Fibroblast of skin of right quadriceps (primary cell): ENCODE measurements at places on chromosomes 3 and 15.

- DNase-seq, result no peak
Measured at GRCh38 chr3:61008153-61008997, 242.9 kb downstream of the FHIT start.

DNA sequence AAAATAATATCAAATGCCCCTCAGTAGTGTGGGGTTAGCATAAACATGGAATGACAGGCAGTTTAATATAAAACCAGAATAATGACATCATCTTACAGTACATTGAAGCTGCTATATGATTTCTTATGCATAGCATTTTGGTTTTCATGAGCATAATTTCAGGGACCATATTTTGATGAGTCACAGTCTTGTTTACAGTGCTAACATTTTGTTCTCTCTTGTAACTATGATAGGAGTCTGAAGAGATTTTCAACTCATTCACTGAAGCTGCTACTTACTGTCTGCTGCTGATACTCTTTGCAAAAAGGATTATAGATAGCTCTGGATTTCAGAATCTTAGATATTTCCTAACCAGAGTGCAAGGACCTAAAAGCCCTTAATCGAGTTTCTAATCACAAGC lies 92.6 kb upstream of the CCDC54 start:
- DNase-seq, result peak; percentile 8

GRCh38 chr3:4021162-4021561 lies 221.9 kb downstream of the LRRN1 start:
- DNase-seq, result no peak

GRCh38 chr15:91385311-91385710 lies 285.3 kb downstream of the SV2B start:
- DNase-seq, result peak; percentile 26

- peak; percentile 74 for DNase-seq
Measured at GRCh38 chr3:179323197-179324110, 623 bp downstream of the ZNF639 start.

DNA sequence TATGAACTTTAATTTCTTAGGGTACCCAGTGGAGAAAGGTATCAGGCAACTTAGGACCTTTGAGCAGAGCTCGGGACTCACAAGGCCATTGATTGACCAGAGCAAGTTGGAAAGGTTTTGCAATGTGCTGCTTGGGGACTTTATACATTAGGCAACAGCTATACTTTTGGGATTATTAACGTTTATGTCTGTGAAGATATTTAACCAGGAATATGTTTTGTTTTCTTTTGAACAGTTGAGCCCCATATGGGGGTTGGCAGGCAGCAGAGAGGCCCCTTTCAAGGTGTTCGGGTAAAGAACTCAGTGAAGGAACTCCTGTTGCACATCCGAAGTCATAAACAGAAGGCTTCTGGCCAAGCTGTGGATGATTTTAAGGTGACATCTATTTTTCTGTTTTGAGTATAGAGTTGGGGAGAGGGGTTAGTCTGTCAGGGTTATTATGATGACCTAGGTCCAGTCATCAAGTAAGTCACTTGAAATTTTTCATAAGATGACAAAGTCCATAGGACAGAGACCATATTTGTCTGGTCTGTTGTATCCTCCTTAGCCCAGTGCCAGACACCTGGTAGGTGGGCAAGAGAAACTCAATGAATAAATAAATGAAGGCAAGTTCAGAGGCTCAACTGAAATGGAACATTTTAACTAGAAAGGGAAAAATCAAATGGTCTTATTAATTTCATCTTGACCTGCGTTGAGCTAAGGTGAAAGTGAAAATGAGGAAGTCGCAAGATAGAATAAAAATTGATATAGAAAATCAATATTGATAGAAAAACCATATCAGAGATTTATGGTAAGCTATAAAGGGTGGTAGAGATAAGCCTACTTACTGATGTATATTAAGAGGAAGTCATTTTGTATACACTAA lies 2.8 kb downstream of the NFKBIZ start:
- no peak for DNase-seq

- DNase-seq, result peak; percentile 51
Measured at GRCh38 chr3:177320765-177321247, 123.5 kb upstream of the TBL1XR1 start.

DNA sequence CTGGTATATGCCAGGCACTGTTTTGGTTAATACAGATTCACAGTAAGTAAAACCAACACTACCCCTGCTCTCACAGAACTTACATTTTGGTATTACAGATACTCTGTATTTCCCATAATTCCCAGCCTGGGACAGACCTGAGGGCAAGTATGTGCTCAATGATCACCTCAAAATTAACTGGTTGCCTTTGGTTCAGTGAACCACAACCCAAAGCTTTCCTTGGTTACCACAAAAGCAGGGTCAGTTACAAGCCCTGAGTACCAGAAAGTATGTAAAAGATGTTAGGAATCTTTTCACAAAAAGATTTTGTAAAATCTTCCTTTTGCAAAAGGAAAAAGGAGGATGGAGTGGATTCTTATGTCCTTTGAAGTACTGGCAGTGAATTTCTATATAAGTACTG lies 72.2 kb upstream of the GUCA1C start:
- DNase-seq, result no peak

DNA sequence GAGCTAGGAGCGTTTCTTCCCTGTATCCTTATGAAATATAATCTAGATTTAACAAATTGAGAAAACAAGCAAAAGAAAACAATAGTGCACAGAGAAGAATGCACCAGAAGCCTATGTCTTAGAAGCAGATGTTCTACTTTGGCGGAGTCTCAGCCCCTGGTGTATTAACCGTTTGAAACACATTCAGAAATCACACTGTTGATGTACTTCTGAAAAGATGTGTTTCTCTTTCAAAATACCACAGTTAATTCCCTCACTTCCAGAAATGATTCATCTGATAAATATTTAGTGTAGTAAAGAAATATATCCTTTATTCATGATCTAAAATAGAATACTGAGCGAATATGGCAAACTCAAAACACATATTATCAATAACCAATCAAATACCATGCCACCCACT lies 77.7 kb downstream of the CBLB start:
- DNase-seq, result peak; percentile 71

- no peak for DNase-seq
Measured at GRCh38 chr15:88013111-88013510, 243.4 kb downstream of the NTRK3 start.

GRCh38 chr3:113141543-113141942 lies 69.8 kb upstream of the BOC start:
- DNase-seq, result no peak

DNA sequence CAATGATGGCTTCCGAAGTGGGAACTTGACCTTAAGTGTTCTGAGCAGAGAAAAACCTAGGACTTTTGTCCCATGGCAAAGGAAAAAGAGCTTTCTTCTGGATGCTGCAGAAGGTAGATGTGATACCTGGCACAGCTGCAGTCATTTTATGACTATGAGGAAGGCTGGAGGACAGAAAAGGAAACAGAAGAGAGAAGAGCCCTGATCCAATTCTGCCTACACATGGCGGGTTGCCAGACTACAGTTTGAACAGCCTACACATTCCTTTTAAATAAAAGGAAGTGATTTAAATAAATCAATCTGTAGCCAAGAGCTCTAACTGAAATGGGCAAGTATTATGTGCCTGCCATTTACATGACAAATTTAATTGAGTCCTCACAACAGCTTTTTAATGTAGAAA lies 43.6 kb upstream of the CHRNB4 start:
- no peak for DNase-seq

DNA sequence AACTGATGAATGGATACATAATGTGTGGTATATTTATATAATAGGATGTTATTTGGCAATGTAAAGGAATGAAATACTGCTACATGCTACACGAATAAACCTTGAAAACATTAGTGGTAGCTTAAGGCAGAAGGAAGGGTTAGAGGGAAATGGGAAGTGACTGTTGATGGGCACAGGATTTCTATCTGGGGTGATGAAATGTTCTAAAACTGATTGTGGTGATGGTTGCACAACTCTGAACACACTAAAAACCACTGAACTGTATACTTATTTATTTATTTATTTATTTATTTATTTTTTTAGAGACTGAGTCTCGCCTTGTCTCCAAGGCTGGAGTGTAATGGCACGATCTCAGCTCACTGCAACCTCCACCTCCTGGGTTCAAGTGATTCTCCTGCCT lies 24.8 kb upstream of the SHISA5 start:
- DNase-seq, result no peak

GRCh38 chr3:111311126-111311525 lies 230.9 kb upstream of the CD96 start:
- DNase-seq, result no peak

GRCh38 chr3:138219255-138219654 lies 32.2 kb downstream of the ARMC8 start:
- no peak for DNase-seq

DNA sequence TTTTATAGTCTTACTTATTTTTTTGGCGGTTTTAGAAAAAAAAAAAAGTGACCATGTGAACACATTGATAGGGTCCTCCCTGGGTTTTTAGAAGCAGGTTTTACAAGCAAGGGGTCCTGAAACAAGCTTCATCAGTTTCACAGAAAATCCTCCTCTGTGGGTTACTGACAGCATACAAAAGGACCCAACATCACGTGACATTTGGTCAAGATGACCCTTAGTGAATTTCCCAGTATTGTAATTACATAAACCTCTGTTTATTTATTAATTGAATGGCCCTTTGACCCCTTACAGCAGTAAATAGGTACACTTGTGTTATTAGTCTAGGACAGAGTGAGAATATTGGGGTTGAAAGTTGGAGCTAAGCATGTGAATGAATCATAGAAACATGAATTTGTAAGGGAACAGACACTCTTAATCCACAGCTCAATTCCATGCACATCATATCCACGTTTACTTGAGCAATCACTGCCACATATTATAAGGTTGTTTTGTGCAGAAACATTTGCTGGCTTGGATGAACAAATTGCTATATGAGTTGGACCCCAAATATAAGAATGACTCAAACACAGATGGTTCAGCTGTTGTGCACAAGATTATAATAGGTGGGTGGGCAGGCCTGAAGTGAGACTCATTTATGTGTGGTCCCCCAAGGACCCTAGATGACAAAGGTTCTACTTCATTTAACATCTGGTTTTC lies 137.5 kb downstream of the ZNF385D start:
- DNase-seq, result no peak
